Esophagus muscularis mucosa (tissue), 4 donors: ENCODE measurements at places on chromosomes 1 and 21. TPM values are rescaled to one million over a fixed set of nuclear protein-coding genes. Genes with fewer than 3 reads are reported as not detected.
A peak's percentile ranks its signal among the peaks of the same experiment; 100 is the strongest.

- DNase-seq: no peak
- H3K4me3 ChIP-seq: no peak overlapping the region
- H3K27me3 ChIP-seq: no peaks in the 10 kb centered on the region
- H3K36me3 ChIP-seq: no peaks in the 10 kb centered on the region
These were observed 56.0 kb downstream of the LHX9 start for GRCh38 chr1:197973206-197973605.

DNA sequence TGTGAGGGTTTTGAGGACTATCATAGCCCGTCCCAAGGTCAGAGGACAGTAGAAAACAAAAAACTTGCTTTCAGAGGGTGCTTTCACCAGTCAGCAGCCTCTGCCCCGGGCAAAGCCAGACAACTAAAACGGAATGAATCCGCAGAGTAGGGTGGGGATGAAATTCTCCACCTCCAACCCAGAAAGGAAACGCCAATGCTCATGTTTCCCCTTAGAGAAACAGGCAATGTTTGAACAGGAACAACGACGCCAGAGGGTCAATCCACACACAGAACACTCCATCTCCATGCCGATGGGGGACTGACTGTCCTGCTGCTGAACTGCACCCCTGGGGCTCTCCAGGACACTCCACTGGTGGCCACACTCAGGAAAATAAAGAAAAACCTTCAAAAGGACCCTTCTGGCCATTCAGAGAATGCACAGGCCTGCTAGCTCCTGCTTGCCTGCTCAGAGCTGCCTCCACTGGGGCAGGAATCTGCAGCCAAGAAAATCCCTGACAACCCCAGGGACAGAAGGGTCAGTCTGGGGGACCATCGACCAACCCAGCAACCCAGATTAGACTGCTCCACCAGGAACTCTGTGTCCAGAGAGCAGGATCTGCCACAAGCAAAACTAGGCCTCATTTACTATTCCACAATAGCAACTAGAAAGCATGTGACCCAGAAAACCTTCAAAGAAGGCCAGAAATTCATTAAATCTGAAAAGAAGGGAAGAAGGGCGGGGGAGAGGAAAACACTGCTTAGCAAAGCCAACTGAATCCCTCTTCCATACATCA lies 116.0 kb downstream of the TOMM20 start:
- DNase-seq: no peak
- H3K4me1 ChIP-seq: peaks cover 11% of the 10 kb centered on the region
- no peak overlapping the region for H3K4me3 ChIP-seq
- H3K27me3 ChIP-seq: no peaks in the 10 kb centered on the region
- H3K36me3 ChIP-seq: no peaks in the 10 kb centered on the region
- H3K27ac ChIP-seq: peak overlapping the region; percentile 48

- H3K27ac ChIP-seq: no peak overlapping the region
- H3K27me3 ChIP-seq: no peaks in the 10 kb centered on the region
- no peak overlapping the region for H3K4me3 ChIP-seq
- H3K4me1 ChIP-seq: peaks cover 2% of the 10 kb centered on the region
These were observed 171.0 kb downstream of the ZZZ3 start for GRCh38 chr1:77511440-77511840.

DNA sequence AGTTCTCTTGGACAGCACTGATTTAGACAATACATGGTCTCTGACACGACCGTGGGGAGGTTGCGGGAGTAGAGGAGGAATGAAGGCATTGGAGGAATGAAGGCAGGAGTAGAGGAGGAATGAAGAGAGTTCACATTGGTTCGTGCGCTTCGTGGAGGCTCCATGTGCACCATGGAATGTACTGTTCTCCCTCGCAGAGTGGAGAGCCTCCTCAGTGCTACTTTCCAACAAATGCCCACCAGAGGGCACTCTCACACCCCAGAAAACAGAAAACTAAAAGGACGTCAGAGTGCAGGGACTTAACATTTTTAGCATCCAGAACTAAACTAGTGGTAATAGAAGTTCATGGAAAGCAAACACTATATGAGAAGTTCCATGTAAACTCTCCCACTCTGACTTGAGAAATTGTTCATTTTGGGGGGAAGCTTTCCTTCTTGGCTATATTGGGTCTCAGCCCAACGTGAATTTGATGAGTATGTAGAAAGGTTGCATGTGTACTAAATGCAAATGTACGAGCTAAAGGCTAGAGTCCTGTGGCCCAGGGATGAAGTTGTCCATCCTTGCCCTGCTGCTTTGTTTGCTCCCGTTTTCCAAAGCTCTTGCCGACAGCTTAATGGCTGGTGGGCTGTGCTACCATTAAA lies 211.6 kb downstream of the LMX1A start:
- H3K27ac ChIP-seq: no peak overlapping the region
- H3K4me1 ChIP-seq: no peaks in the 10 kb centered on the region
- no peak overlapping the region for H3K4me3 ChIP-seq
- no peaks in the 10 kb centered on the region for H3K36me3 ChIP-seq
- no peaks in the 10 kb centered on the region for H3K27me3 ChIP-seq
- DNase-seq: no peak

The SNX27 gene
- 50.7 TPM for total RNA-seq
